ENCODE measurements at places on chromosomes 2 and 18. TPM values are rescaled to one million over a fixed set of nuclear protein-coding genes. Genes with fewer than 3 reads are reported as not detected.

- DNase-seq, result no peak
Measured at GRCh38 chr2:219916726-219917440, 289.5 kb downstream of the SLC4A3 start.

GRCh38 chr2:189505492-189505891, 64.2 kb downstream of the WDR75 start:
- no peak for DNase-seq

GRCh38 chr2:64605026-64605471, 48.7 kb downstream of the SERTAD2 start:
- DNase-seq, result no peak

ORMDL1 gene
- 63.7 TPM for total RNA-seq

GRCh38 chr18:11872479-11873136, 21.4 kb downstream of the CHMP1B start:
- no peak for DNase-seq

GRCh38 chr18:76881744-76882143, 59.4 kb downstream of the ZNF236 start:
- DNase-seq, result no peak

GRCh38 chr18:53817976-53818950, 406.2 kb downstream of the MBD2 start:
- no peak for DNase-seq

- no peak for DNase-seq
Measured at GRCh38 chr2:211903961-211904360, 634.6 kb downstream of the ERBB4 start.

PPP1R1C gene
- 35.9 TPM for total RNA-seq

DNA sequence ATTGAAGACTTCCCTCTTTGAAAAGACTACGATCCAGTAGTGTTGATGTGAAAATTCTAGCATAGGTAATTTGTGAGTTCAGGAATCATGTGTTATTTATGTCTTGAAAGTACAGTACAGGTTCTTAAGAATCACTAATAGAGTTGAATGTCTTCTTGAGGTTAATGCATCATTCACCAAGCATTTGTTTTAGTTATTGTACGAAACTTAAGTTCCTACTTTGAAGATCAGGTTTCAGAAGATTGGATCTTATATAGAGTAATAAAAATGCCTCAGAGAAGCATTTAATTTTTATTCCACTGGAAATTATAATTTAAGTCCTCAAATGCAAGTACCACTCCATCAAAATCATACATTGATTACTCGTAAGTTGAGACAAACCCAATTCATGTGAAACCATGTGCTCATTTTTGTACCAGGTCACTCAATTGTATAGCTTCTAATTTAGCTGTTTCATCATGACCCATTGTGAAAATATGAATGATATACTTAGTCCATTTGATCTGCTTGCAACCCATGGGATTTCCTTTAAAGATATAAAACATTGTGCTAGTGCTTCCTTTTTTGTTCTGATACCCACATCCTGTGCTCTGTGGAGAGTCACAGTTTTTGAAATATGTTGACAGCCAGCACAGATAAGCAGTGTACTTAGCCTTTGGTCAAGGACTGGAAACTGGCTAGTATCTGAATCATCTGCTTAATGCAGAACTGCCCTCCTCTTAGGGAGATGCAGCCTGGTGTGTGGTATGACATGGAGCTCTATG, 22.5 kb upstream of the RAB27B start:
- DNase-seq, result no peak

UGT1A10 gene
- total RNA-seq, result 0.09 TPM

DNA sequence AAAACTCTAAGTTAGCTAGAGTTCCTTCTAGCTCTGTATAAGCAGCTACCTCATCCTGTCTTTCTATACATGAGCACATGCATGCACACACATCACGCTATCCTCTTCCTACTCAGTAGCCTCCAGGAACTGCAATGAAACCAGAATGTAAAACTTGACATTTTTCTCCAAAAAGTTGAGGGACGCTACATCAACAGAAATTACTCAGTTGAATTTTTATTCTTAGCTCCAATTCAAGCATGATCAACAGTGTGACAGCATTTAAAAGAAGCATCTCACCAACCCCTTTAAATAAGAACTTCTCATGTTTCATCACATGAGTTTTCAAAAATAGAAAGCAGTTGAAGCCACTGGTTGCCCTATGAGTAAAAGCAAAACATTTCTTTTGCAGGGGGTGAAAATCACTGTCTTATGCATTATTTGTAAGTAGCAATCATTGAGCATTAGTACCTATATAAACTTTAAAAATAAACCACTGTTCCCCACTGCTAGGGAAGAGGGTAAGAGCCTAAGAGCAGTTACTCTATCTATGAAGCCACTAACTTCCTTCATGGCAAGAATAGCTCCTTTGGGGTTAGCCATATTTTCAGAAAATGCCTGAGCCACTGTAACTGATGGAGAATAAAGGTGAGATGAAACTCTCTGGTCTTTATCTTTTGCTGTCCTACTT, 77.9 kb upstream of the ARL5A start:
- DNase-seq, result no peak

DNA sequence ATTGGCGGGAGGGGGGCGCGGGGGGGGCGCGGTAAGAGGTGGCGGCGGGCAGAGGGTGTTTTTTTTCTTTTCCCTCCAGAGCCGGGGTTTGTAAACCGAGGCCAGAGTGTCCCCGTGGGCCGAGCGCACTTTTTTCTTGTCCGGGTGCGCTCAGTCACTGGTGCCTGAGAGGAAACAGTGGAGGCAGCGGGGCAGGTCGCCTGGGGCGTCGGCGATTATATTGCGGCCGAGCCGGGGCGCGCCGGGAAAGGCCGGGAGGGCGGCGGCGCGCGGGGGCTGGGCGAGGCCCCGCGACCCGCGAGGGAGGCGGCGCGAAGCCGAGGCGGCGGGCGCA, 275 bp downstream of the HOXD8 start:
- DNase-seq, result no peak

AMER3 gene
- under 0.01 TPM for total RNA-seq
